Cerebellar nuclear complex (tissue), 1 donor: ENCODE measurements at places on chromosomes 1 and 21.

GRCh38 chr1:168371477-168371876 lies 90.8 kb downstream of the TBX19 start:
- no peak for DNase-seq

DNA sequence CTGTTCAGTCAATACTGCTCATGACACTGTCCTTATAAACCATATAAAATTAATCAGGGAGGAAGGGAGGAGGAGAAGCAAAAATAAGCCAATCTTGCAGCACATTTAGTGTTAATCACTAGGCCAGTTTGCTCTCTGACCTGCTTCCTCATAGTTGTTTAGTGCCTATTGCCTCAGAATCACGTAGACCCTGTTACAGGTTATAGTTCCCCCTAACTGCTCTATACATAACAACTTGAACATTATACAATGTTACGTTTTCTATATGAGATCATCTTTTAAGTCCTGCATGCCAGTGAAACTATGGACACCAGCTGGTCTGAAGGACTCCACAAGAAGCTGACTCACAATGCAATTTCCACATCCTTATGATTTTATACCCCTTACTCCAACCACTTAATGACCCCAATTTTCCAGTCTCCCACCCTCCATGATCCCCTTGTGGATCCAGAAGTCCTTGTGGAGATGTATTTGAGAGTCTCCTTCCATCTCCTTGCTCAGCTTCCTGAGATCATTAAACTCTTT lies 34.9 kb upstream of the TACSTD2 start:
- DNase-seq: no peak

- DNase-seq: no peak
Measured at GRCh38 chr1:155086128-155086741, 7.6 kb downstream of the EFNA3 start.

GRCh38 chr1:91727763-91728162 lies 158.2 kb downstream of the TGFBR3 start:
- DNase-seq: no peak

DNA sequence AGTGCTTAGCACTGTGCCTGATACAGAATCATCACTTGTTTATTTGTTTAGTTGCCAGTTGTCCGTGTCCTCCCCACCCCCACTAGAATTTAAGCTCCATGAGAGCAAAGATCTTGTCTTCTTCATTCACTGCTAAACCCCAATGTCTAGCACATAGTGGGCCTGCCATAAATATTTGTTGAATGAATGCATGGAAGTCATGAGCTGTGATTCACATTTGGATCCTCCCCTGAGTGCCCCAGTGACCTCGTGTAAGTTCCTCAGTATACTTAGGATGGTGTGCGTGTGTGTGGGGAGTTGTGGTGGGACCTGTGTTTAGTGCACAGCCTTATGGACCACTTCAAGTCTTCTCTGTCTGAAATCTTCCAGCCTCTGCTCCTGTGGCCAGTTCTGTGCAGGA lies 23.1 kb downstream of the IER5 start:
- DNase-seq: no peak
